Adrenal gland (tissue), 19 donors: ENCODE measurements at places on chromosomes 12 and 14. TPM values are rescaled to one million over a fixed set of nuclear protein-coding genes. Genes with fewer than 3 reads are reported as not detected.

SERPINA10 gene
- not detected for total RNA-seq

- no peaks in the 10 kb centered on the region for H3K27me3 ChIP-seq
- no peaks in the 10 kb centered on the region for H3K4me1 ChIP-seq
- no peak overlapping the region for H3K4me3 ChIP-seq
- no peak for DNase-seq
- H3K27ac ChIP-seq: no peak overlapping the region
Observed at GRCh38 chr12:7833831-7834230, 38.9 kb downstream of the SLC2A14 start.

KRT75 gene
- not detected for total RNA-seq

- no peaks in the 10 kb centered on the region for H3K27me3 ChIP-seq
- H3K4me3 ChIP-seq: no peak overlapping the region
- peaks cover 44% of the 10 kb centered on the region for H3K4me1 ChIP-seq
- H3K27ac ChIP-seq: peak overlapping the region; percentile 90
- no peaks in the 10 kb centered on the region for H3K36me3 ChIP-seq
Observed at GRCh38 chr14:49975276-49975675, 82.4 kb downstream of the ARF6 start.
